CD4-positive, alpha-beta T cell treated with Interleukin-15 for 4 hours (primary cell): ENCODE measurements at places on chromosomes 3 and 15.

DNA sequence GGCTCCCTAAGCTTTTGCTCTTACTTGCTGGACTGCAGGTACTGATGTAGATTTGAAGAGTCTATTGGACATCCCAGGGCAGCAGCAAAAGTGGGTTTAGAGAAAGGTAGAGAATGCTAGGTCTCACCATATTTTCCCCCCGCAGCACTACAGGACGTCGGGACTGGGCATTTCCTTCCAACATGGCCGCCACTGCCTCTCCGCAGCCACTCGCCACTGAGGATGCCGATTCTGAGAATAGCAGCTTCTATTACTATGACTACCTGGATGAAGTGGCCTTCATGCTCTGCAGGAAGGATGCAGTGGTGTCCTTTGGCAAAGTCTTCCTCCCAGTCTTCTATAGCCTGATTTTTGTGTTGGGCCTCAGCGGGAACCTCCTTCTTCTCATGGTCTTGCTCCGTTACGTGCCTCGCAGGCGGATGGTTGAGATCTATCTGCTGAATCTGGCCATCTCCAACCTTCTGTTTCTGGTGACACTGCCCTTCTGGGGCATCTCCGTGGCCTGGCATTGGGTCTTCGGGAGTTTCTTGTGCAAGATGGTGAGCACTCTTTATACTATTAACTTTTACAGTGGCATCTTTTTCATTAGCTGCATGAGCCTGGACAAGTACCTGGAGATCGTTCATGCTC is 11.2 kb downstream of the CYP8B1 start:
- DNase-seq: no peak

GRCh38 chr3:71903936-71904335 is 119.0 kb upstream of the PROK2 start:
- DNase-seq: no peak

DNA sequence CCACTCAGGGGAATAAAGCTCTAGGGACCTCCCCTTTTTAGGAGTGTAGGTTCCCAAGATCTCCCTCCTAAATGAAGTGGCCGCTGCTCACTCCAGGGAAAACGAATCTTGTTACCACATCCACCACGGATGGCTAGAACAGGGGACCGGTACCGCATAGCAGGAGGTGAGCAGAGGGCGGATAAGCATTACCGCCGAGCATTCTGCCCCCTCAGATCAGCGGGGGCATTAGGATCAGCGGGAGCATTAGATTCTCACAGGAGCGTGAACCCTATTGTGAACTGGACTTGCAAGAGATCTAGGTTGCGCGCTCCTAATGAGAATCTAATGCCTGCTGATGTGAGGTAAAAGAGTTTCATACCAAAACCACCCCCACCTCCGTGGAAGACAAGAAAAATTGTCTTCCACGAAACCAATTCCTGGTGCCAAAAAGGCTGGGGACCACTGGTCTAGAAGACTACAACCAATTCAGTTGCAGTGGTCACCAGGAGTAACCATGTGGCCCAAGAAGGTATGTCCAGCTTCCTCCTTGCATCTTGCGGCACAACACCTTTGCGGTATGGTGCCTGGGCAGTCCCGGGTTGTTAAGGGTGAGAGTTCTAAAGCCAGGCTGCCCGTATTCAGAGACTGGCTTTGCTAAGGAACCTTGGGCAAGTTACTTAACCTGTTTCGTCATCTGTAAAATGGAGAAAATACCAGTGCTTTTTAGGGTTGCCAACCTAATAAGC is 1.1 kb upstream of the SS18L2 start:
- DNase-seq: no peak

- DNase-seq: no peak
Measured at GRCh38 chr3:126106336-126107202, 22.6 kb upstream of the SLC41A3 start.
